ENCODE measurements at places on chromosomes 4 and X.

- peak; percentile 57 for DNase-seq
Observed at GRCh38 chr4:159487284-159487747, 384.4 kb downstream of the RAPGEF2 start.

DNA sequence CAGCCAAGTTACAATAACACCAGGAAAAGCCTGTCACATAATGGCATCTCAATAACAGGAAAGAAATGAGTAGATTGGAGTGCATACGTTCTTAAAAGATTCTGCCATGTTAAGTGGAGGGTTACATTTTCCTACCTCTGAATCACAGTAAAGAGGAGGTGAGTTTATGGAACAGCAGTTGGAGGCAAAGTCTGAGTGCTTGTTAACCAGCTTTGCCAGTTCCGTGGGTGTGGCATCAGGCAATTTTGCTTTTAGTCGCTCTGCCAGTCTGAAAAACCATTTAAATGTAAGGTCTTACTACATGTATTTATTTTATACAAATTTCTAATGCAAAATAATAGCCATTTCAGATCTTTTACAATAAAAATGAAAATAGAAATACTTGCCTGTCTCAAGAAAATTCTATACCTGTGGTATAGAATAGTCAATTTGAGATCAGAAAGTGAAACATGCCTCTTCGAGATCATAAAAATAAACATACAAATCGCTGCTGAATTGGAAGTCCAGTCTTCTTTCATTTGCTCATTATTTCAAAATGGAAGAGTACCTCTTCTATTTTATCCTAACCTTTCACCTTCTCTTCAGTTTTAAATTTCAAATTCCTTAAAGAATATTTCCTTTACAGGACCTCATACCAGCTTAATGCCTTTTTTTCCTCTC is 31.4 kb downstream of the GC start:
- DNase-seq = no peak

DNA sequence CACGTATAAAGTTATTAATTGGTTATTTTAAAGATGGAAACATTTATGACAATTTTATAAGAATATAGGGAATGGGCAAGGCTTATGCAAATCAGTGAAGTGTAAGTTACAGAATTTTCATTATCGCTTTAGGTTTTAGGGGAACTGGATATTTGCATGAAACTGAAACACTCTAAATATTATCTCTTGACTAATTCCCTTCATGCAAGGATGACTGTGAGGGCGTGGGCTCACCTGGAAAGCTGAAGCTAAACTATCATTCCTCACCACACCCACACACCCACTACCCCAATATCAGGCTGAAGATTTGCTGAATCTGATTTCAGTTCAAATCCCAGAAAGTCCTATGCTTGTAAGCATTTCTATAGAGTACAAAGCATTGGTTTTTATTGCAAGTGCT is 81.7 kb upstream of the ARHGAP24 start:
- no peak for DNase-seq

- DNase-seq = no peak
Observed at GRCh38 chr4:168619266-168619631, 122.4 kb downstream of the PALLD start.

- DNase-seq = no peak
Observed at GRCh38 chr4:1421657-1422056, 15.4 kb upstream of the NKX1-1 start.

GRCh38 chrX:112341598-112341997 is 259.0 kb upstream of the TRPC5 start:
- DNase-seq = no peak

DNA sequence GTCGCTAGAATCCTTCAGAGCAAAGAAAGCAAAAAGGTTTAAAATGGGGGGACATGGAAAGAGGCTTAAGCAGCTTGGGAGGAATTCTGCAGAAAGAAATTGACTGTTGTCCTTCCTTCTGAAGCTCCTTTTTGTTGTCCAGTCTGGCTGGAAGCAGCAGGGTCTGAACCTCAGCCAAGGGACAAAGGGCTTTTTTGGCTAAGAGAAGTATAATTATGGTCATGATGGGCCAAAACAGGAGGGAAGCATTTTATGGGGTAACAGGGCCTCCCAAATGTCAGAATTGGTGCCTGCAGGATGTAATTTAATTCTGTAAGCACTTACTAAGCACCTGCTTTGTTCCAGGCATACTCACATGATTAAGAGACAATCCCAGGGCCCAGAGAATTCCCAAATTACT is 74.2 kb upstream of the CPEB2 start:
- no peak for DNase-seq

DNA sequence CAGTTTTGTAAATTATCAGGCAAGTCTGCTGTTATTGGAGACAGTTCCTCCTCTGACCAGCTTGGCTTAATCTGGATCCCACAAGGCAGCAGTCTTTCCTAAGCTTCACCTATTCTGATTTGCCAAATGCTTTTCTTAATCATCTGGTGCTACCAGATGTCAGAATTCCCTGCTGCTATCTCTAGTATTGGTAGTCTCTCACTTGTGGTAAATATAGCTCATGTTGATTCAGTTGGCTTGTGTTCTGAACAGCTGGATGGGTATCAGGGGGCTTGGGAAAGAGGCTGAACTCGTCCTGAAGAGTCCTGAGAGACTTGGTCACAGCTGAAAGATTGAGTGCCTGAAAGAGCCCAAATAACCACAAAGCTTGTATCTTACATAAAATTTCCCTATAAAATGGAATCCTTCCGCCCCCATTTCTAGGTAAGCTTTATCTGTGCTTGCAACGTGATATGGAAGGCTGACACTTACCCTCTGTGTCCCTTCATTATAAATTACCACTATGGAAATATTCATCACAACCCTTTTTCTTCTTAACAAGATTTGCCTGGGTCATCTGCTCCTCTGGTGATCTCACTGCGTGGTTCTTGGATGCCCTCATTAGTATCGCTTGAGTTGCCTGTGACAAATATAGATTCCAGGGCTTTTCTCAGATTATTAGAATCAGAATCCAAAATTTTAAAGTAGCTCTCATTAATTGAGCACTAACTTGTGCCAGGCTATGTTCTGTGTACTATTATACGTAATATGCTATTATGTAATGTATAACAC is 104.1 kb upstream of the GPRIN3 start:
- DNase-seq = no peak

- DNase-seq = no peak
Observed at GRCh38 chr4:86661006-86661405, 66.9 kb downstream of the PTPN13 start.
